Karpas-422 (cell line): ENCODE measurements at places on chromosomes 3 and 15. TPM values are rescaled to one million over a fixed set of nuclear protein-coding genes. Genes with fewer than 3 reads are reported as not detected.

GRCh38 chr15:73985101-73985873 lies 6.8 kb downstream of the STOML1 start:
- no peaks in the 10 kb centered on the region for H3K4me1 ChIP-seq
- DNase-seq: no peak
- H3K27me3 ChIP-seq: no peaks in the 10 kb centered on the region
- no peak overlapping the region for H3K27ac ChIP-seq

FOXB1 gene
- total RNA-seq: not detected in 2 replicates

GRCh38 chr15:49769225-49769624 lies 148.4 kb downstream of the DTWD1 start:
- no peak for DNase-seq
- no peak overlapping the region for H3K27ac ChIP-seq
- no peaks in the 10 kb centered on the region for H3K36me3 ChIP-seq
- H3K27me3 ChIP-seq: no peaks in the 10 kb centered on the region
- no peak overlapping the region for H3K4me3 ChIP-seq

DNA sequence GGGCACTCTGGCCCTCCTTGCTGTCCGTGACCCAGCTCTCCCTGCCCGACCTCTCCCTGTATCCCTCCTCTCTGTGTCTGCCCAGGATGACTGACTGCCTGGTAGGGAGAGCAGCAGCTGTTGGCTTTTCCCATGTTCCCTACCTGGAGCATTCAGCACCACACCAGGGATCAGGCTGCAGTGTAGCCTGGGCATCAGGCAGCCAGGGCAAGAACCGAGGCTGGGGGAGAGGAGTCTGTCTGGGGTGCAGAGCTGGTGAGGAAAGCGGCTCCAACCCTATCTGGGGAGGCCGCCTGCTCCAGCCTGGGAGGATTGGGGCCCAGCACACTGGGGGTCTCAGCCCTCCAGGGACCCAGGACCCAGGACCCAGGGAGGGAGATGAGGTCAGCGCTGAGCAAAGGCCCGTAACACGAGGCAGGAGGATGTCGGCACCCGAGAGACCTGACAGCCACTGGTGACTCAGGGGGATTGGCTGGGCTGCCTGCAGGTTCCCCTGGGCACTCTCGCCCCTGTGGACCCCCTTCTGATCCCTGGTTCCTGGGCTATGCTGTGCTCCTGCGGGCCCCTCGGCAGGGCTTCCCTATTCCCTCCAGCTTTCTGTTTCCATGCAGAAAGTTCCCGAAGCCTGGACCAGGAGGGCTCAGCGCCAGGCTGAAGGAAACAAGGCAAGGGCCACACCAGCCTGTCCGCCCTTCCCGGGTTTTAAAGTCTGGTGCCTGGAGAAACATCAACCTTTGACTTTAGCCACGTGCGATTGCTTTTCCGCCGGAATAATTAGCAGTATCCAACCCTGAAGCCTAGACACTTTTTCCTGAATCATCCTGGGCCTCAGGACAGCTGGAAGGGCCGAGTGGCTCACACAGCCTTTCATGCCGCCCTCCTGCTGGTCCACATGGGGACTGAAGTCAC lies 128.2 kb upstream of the MEF2A start:
- H3K27me3 ChIP-seq: no peaks in the 10 kb centered on the region
- DNase-seq: no peak
- H3K27ac ChIP-seq: no peak overlapping the region
- H3K36me3 ChIP-seq: no peaks in the 10 kb centered on the region
- H3K4me1 ChIP-seq: peaks cover 17% of the 10 kb centered on the region

DNA sequence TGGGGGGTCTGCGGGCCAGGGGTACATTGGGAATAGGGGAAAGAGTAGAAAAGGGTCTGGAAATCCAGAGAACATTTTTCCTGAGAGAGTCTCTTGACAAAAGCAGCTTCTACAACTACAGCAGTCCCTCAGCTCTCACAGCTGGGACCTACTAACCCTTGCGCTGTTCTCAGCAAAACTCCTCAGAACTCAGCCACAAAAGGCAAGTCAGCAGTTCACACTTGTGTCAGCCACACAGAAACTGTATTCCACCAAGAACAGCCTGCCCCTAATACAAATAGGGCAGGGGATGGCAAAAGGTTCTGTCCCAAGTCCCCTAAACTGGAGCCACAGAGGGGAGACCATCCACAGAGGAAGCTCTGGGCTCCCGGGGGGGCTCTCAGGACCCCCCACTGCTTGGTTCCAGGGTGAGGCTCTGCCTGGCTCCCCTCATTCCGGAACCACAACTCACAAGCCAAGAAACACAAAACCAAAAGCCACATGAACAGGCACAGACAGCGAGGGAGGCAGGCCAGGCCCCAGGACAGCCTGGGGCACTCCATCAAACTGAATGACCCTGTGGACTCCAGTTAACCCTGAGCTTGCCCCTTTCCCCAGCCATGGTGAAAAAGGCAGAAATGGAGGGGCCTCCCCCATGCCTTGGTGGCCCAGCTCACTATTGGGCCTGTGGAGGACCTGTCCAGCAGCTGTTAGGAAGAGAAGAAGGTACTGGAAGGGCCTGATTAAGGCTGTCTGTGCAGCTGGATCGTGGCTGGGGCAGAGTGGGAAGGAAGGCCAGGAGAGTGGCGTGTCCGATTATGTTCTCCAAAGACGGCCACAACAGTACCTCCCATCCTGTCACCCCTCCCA lies 162.0 kb downstream of the CHSY1 start:
- DNase-seq: no peak
- no peak overlapping the region for H3K27ac ChIP-seq
- H3K27me3 ChIP-seq: no peaks in the 10 kb centered on the region

JMJD7 gene
- 2.8 and 9.2 TPM in 2 replicates for total RNA-seq

DNA sequence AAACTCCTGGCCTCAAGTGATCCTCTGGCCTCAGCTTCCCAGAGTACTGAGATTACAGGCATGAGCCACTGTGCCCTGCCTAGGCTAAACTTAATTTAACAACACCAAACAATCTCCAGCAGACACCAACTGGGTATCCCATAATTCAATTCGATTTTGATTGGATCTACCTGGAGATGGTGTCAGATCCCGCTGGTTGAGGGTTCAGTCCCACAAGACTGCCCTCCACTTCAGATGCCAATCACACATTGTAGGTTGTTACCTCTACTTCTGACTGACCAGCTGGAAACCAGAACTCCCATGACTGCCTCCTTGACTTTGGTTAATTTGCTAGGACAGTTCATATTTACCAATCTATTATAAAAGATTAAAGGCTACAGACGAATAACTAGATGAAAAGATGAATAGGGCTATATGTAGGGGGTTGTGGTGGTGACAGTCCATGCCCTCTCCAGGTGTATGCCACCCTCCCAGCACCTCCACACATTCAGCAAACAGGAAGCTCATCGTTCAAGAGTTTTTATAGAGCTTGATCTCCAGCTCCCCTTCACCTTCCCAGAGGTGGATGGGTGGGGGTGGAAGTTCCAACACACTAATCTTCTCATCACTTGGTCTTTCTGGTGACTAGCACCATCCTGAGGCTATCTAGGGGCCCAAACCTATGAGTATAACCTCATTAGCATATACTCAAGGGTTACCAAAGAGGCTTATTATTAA lies 9.3 kb downstream of the B2M start:
- no peak overlapping the region for H3K4me3 ChIP-seq
- peak; percentile 66 for DNase-seq
- peak overlapping the region; percentile 43 for H3K27ac ChIP-seq

DNA sequence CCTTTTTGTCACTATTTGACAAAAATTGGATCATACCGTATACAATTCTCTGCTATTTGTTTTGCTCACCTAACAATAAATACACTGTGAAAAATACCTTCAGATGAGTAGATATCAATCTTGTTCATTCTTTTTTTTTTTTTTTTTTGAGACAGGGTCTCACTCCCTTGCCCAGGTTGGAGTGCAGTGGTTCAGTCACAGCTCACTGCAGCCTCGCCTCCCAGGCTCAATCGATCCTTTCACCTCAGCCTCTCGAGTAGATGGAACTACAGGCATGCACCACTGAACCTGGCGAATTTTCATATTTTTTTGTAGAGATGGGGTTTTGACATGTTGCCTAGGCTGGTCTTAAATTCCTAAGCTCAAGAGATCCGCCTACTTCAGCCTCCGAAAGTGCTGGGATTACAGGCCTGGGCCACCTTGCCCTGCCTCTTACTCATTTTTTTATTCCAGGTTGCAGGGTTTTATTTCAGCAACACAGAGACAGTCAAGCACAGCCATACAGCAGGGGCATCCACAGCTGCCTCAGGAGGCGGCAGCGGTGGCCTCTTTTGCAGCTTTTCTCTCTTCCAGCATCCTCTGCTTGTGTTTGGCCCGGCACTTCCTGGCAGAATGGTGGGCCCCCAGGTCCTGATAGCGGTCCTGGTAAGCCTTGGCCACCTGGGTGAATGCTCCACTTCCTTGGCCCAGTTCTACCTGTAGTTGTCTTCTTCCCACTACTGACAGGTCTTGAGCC lies 51.2 kb upstream of the CGNL1 start:
- no peak for DNase-seq
- H3K4me3 ChIP-seq: no peak overlapping the region
- no peaks in the 10 kb centered on the region for H3K27me3 ChIP-seq
- no peaks in the 10 kb centered on the region for H3K36me3 ChIP-seq
- H3K27ac ChIP-seq: no peak overlapping the region
- H3K4me1 ChIP-seq: peaks cover 16% of the 10 kb centered on the region

- H3K27me3 ChIP-seq: no peaks in the 10 kb centered on the region
- H3K4me3 ChIP-seq: no peak overlapping the region
- no peaks in the 10 kb centered on the region; the same call in 1 of the 2 replicates for H3K36me3 ChIP-seq
- peaks cover 38% of the 10 kb centered on the region for H3K4me1 ChIP-seq
- no peak overlapping the region for H3K27ac ChIP-seq
- peak; percentile 44 for DNase-seq
Observed at GRCh38 chr3:66555214-66555844, 54.5 kb upstream of the LRIG1 start.

TMCO5A gene
- total RNA-seq: not detected in 2 replicates

DNA sequence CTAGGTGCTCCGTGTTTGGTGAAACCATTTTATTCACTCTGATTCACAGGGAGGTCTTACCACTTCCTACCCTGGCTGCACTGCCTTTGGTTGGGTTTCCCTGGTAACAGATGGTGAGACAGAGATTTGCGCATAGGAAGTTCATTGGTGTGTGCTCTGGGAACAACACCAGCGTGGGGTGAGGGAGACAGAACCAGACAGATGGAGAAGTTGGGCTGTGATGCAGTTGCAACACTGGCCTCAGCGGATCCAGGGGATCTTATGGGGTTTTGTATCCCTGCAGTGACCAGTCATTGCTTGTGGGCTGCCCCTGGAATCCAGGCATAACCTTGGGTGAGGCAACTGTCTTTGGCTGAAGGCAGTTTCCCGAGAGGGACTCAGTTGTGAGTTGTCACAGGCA lies 12.5 kb upstream of the IL16 start:
- H3K27me3 ChIP-seq: no peaks in the 10 kb centered on the region
- H3K4me3 ChIP-seq: no peak overlapping the region
- H3K27ac ChIP-seq: no peak overlapping the region
- no peak for DNase-seq

CLK3 gene
- total RNA-seq: 114 and 147 TPM in 2 replicates

GRCh38 chr3:129596194-129597086 lies 10.0 kb downstream of the PLXND1 start:
- H3K36me3 ChIP-seq: no peaks in the 10 kb centered on the region
- peaks cover 12% of the 10 kb centered on the region; the same call in 1 of the 2 replicates for H3K4me1 ChIP-seq
- DNase-seq: no peak

LRRC3B gene
- total RNA-seq: not detected in 2 replicates
